ENCODE measurements at places on chromosomes 7 and 10.
A peak's percentile ranks its signal among the peaks of the same experiment; 100 is the strongest.

DNA sequence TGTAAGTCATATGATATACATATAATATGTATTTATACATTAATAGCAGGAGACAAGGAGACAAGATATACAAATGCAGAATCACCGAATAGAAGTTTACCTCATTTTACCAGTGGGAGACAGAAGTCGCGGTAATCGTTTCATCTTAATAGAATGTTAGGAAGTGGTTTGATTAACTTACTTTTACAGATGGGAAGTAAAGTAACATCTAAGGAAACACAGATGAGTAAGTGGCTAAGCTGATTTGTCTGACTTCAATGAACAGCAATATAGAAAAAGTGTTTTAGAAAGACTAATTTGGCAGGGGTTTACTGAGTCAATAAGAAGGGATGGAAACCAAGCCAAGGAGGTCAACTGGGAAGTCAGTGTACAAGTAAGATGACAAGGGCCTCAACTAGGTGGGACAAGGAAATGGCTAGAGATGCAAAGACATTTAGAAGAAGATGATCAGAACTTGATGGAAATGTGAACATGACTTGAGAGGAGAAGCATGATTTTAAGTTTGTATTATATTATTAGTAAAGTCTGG lies 36.2 kb upstream of the FAM133B start:
- no peak for DNase-seq

DNA sequence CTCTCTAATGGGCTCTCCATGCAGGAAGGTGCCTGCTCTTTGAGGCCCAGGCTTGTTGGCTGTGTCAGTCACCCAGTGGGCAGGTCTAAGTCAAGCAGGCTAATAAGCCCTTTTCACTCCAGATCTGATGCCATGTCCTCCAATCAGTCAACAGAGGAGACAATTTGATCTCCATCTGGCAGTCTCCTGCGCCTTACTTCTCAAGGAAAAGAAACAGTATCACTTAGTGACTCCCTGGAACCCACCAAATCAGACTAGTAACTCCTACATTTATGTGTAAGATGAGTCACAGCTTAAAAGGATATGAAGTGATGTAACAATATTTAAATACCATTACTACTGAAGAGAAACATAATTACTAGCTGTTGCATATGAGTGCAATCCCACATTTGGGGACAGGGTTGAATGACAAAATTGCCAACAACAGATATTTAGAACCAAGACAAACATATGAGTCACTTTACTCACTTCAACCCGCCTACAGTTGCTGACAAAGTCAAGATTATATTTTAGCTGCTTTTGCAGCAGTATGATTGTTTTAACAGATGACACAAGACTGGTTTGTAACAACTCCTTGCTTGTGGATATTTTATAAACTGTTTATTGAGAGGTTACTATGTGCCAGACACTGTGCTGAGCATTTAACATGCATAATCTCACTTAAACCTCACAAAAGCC lies 72.1 kb downstream of the USP6NL start:
- DNase-seq, result peak; percentile 69

DNA sequence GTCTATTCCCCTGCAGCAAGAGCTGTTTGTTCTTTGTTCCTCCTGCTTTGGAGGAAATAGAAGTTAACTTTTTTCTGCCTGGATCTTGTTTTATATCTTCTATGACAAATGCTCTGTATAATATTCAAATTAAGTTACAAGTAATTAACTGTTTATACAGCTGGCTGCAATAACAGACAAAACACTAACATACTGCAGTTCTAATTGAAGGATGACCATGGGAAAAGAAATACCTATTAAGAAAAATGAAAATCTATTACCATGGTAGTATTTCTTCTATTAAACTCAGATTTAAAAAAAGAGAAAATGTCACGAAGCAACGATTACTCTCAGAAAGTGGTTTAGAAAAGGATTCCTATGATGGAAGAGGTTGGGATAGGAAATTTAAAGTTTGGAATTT lies 213.8 kb upstream of the PLXNA4 start:
- DNase-seq, result no peak

DNA sequence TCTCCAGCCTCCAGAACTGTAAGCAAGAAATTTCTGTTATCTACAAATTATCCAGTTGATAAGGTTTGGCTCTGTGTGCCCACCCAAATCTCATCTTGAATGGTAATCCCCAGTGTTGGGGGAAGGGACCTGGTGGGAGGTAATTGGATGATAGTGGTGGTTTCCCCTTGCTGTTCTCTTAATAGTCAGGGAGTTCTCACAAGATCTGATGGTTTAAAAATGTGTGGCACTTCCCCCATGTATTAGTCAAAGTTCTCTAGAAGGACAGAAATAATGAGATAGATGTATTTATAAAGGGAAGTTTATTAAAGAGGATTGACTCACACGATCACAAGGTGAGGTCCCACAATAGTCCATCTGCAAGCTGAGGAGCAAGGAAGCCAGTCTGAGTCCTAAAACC lies 56.2 kb upstream of the APBB1IP start:
- no peak for DNase-seq

DNA sequence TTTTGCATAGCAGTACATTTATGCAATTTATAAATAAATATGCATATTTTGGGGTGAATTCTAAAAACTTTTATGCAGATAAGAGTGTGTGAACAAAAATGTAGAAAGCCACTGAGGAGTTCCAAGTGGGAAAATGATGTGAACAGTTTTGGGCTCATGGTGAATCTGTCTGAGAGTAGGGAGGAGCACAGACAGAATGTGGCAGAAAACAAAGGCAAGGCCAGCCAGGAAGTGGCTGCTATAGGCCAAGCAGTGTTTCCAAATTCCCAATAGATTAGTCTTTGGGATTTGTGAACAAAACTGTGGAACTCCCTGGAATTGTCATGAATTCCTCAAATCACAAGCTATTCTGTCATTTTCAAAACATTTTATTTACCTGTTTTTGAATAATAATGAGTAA lies 73.6 kb upstream of the AMPH start:
- DNase-seq, result peak; percentile 39

DNA sequence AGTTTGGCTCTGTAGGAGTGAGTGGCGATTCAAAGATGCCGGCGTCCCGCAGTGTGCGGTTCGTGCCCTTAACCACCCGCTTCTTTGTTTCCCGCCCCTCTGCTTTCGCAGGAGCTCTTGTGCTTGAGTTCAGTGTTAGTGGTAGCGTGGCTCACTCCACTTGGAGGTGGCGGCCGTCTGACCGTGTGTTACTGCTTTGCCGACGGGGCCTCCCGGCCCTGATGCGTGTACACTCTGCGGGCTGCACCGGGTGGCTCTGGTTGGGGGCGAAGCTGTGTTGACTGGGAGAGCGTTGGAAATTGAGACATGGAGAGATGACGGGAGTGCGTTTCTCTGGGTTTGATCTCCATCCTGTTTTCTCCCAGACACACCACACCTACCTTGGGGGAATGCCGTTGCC lies 31.4 kb downstream of the SHH start:
- no peak for DNase-seq

DNA sequence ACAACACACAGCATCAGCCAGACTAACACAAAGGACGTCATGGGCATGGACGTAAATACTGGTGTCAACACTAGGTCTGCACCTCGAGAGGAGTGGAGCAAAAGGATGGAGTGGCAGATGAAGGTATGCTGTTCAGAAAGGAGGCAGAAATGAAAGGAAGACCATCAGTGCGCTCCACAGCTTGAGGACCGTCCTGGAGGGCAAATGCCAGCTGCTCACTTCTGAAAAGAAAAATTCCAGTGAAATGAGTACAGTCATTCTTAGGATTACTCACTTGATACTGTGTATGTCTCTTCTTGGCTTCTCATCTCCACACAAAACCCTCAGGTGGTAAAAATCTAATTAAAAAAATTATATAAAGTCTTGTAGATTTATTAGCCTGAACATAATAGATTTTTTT lies 44.8 kb downstream of the EGFR start:
- no peak for DNase-seq

GRCh38 chr10:93357680-93358079 lies 124.5 kb downstream of the MYOF start:
- peak; percentile 42 for DNase-seq

DNA sequence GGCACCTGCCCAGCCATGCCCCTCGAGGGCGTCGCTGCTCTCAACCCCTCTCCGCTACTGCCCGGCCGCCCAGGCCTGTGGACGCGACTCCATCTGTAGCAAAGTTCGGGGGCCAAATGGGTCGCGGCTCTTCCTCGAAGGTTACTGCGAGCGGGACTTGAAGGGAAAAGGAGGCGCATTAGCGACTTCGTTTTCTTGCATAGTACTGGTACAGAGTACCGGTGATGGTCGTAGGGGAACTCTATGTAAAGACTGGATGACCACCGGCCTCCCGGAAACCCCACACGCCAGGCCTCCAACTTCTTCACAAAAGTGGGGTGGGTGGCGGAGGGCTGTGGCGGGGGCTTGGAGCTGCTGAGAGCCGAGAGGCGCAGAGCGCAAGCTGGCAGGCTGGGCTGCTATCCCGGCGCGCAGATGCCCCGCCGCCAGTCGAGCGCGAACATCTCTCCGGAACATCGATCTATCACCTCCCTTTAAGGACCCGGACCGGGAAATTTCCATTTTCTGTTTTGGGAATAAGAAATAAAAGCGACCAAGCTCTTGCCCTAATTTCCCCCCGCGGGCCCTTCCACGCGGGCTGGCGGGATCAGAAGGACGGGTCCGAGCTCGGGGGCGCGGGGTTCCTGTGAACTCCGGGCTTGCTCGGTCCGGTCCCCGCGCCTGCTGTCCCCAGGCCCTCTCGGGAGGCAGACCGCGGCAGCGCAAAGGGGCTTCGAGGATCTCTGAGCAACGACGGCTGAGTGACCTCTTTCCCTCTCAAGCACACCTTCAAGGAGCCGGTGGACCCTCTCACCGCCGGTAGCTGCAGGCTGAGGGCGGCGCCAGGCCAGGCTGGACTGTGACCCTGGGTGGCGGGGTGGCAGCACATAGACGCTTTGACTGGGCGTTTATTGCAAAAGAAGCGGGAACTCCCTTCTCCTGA lies 12.2 kb upstream of the FEZF1 start:
- DNase-seq, result no peak

- DNase-seq, result no peak
Observed at GRCh38 chr10:33199731-33200232, 134.7 kb downstream of the NRP1 start.

GRCh38 chr7:71787513-71787912 lies 624.6 kb downstream of the CALN1 start:
- DNase-seq, result no peak

GRCh38 chr7:124728610-124729009 lies 37.0 kb downstream of the GPR37 start:
- DNase-seq, result no peak

GRCh38 chr10:60821656-60822055 lies 43.4 kb downstream of the CDK1 start:
- DNase-seq, result no peak

DNA sequence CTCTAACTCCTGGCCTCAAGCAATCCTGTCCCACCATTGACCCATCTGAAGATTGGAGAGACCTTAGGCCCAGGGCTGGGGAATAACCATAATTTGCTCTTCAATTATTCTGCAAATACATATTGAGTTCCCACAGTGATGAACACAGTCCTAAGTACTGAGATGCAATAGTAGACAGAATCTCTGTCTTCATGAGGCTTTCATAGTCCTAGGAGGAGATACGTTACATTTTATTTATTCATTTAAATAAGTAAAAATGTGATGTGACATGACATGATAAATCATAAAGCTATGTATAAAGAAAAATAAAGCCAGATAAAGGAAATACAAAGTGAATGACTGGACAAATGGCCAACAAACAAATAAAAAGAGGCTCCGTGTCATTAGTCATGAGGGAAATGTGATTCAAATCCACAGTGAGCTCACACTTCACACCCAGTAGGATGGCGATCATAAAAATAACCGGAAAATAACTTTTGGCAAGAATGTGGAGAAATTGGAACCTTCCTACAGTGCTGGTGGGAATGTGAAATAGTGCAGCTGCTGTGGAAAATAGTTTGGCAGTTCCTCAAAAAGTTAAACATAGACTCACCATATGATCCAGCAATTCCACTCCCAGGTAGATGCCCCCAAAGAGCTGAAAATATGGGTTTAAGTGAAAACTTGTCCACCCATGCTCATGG lies 52.1 kb upstream of the JCAD start:
- DNase-seq, result peak; percentile 87
